ENCODE measurements at places on chromosomes 5 and 9. TPM values are rescaled to one million over a fixed set of nuclear protein-coding genes. Genes with fewer than 3 reads are reported as not detected.

DNA sequence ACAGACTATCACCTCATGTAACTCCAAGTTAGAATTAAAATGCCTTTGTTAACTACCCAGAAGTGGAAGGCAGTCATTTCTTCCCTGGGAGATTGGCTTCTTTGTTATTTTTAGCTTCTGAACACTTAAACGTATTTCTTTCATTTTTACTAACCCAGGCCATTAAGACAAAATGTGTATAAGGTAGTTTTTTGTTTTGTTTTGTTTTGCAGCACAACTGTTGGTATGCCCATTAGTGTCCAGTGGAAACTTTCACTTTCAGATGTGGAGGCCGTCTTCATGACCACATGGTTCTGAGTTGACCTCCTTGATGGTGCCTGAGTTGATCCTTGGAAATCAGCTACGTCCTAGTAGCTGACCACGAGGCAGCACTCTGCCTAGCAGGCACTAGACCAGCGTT lies 264.6 kb upstream of the ZNF608 start:
- DNase-seq, result no peak

DNA sequence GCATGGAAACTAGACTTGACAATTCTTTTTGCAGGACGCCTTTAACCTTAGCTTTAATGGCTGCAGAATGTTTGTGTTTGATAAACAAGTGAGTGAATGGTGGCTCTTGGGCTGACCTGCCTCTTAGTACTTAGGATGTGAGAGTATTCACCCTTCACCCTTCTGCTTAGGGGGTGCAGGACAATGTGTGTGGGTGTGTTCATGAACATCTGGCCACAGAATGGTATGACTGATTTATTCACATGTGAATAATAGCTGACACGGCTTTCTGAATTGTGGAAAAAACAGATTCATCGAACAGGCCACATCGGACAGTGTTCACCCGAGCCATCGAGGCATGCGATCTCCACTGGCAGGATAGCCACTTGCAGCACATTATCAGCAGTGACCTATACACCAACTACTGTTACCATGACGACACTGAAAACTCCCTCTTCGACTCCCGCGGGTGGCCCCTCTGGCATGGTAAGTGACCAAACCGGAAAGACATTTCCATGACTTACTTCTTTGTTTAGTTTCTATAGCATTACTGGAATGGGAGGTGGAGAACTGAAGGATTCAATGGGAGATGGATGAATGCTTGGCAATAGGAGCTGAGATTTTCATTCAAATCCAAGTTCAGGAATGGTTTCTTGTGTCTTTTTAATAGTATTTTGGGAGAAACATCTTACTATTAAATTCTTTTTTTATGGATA lies 193.6 kb downstream of the ZSWIM6 start:
- no peak for DNase-seq

DNA sequence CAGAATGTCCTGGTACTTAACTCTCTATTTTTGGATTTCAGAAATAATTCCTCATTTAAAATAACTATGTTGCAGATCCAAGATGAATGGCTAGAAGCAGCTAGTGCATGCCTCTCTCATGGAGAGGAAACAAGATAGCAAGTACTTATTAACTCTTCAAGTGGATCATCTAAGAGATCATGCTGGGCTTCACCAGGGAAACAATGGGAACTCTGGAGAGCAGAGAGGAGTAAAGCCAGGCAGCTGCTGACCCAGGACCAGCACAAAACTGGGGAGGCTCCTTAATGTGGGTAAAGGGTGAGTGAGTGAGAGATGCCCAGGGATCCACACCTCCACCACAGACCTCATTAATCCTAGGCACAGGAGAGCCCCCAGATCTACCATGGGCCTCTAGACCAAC lies 897.8 kb upstream of the ACO1 start:
- no peak for DNase-seq

- no peak for DNase-seq
Measured at GRCh38 chr5:137195483-137195882, 303.6 kb downstream of the SPOCK1 start.

DNA sequence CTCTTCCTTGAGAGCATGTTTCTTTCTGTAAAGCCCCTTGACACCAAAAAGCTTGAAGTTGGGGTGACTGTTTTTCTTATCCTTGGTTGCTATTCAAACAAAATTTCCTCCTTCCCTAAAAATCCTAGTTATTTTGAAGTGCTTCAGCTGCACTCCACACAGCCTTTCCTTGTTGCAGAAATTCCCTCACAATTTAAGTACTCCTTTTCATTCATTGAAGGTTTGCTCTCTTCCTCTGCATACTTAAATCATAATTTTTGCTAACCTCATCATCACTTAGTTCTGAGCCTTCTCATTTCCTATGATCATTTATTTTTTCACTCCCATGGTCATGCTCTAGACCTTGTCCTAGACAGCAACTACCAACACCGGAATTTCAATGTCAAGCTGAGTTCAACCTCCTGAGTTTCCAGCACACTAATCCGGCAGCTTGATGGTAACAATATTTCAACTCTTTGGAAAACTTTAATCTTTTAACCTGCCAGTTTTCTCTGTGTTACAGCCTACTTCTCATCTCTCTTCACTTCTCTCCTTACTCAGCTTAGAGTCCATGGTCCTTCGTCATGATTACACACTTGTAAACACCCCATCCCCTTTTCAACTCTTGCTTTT lies 78.7 kb upstream of the ACTBL2 start:
- DNase-seq, result no peak

TMEFF1 gene
- 38.7 TPM for total RNA-seq

- DNase-seq, result no peak
Measured at GRCh38 chr5:161086461-161086860, 234.4 kb upstream of the ATP10B start.

DNA sequence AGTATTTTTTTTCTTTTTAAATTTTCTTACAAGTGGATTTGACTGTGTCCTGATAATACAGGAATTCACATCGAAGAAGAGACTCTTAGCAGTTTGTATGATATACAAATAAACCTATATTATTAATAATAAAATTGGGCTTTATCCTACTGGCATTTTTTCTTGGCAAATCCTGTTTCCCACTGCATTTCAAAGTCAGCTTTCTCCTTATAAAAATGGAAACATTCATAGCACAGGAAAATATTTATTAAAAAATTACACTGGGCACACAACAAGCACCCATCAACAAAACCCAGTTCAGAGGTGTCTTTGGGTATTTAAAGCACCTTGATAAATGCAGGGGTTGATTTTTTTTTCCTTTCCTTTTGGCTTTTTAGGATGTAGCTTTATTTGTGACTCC lies 200.9 kb downstream of the MEF2C start:
- DNase-seq, result no peak

- DNase-seq, result no peak
Measured at GRCh38 chr9:108417726-108418125, 438.1 kb downstream of the ACTL7B start.

DNA sequence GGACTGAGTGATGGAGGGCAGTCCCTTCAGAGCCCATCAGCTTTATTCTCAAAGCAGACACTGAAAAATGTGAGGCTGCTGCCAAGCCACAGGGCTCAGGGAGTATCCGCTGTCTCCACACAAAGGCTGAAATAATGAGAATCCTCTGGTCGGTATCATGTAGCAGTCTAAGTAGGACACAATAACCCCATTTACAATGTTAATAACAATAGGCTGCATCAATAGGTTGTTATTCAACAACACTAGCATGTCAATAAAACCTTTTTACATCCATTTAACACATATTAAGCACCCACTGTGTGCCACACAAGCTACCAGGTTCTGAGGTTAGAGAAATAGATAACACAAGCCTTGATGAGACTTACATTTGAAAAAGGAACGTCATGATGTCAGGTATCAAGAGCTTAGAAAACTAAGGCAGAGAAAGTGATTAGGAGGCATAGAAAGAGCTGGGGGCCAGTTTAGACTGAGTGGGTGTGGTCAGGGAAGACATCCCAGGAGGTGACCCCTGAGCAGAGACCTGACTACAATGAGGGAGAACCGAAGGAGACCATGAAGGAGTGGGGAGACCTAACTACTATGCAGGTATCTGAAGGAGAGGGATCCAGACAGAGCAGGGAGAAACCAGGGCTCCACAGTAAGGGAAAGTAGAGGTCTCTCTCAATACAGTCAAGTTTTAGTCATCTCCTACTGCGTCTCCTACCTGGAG lies 140.1 kb upstream of the GRIA1 start:
- no peak for DNase-seq

TRAF2 gene
- total RNA-seq, result 13.2 TPM

All from cerebellum (tissue), 4 donors.